Effector CD4-positive, alpha-beta T cell (primary cell): ENCODE measurements at places on chromosomes 1 and 21.

DNA sequence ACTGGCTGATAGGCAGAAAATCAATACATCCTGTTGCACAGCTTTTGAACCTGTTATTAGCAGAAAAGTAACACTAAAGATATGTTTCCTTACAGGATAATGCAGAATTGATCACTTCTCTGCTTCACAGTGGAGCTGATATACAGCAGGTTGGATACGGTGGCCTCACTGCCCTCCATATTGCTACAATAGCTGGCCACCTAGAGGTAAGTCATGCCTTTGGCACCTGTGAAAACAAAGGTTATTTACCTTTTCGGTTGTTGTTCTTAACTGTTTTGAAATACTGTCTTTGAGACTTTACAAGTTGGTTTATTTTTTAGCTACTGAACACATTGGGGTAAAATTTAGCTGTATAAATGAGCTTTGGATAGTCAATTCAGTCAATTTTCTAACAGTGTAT lies 36.3 kb downstream of the TNNI3K start:
- no peak for DNase-seq

DNA sequence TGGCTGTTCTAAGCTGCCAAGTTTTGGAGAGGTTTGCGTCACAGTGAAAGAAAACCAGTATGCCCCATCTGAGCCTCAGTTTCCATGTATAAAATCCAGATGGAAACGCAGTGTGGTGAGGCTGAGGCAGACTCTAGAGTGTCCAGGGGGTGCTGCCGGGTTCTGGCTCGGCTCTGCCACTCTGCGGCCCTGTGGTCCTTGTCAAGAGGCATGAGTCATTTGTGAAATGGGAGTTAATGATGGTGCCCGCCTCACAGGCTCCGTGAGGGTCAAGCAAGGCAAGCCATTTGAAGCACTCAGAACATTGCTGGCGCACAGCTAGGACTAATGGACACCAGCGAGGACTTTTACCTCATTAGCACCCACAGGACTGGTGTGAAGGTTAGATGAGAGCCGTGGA lies 214.3 kb downstream of the PTPRU start:
- DNase-seq = no peak

DNA sequence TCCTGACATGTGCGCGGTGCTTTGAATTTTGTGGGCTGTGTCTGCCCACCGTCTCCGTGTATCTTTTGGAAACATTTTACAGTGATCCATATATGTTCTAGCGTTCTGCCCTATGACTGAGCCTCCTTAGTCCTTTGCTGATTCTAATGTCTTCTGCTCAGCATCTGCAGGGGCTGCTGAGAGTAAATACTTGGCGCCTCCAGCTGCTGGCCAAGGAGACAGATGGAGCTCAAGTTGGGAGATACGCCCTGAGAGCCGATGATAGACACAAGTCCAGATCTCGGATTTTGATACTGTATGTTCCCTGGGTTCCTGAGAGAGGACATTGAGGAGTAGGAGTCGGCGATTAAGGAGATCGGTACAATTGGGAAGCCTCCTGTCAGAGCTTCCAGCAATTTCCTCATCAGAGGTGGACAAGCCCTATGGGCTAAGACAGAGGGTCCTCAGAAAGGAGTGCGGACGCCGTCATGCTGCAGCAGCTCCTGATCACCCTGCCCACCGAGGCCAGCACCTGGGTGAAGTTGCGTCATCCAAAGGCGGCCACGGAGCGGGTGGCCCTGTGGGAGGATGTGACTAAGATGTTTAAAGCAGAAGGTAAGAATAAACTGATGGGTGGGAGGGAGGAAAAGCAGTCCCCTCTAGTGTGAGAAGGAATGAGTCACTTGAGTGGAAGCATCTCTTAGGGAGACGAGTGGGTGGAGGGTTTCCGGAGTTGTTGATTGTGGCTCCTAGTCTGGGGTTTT lies 390 bp downstream of the ZFP69B start:
- DNase-seq = peak; percentile 68

- no peak for DNase-seq
Observed at GRCh38 chr1:156898971-156899664, 5.6 kb downstream of the PEAR1 start.

- no peak for DNase-seq
Observed at GRCh38 chr1:28954126-28954726, 39.9 kb downstream of the EPB41 start.
